Lung (tissue), 17 donors: ENCODE measurements at places on chromosomes 6 and 20. TPM values are rescaled to one million over a fixed set of nuclear protein-coding genes. Genes with fewer than 3 reads are reported as not detected.

The RIMS4 gene
- polyA plus RNA-seq: 0.49 TPM

The ZNF337 gene
- 6.8 TPM for polyA plus RNA-seq

GRCh38 chr20:32474967-32475811 is 109.9 kb downstream of the NOL4L start:
- peak; percentile 98 for DNase-seq
- peak overlapping the region; percentile 91 for H3K27ac ChIP-seq
- H3K4me3 ChIP-seq: no peak overlapping the region

DNA sequence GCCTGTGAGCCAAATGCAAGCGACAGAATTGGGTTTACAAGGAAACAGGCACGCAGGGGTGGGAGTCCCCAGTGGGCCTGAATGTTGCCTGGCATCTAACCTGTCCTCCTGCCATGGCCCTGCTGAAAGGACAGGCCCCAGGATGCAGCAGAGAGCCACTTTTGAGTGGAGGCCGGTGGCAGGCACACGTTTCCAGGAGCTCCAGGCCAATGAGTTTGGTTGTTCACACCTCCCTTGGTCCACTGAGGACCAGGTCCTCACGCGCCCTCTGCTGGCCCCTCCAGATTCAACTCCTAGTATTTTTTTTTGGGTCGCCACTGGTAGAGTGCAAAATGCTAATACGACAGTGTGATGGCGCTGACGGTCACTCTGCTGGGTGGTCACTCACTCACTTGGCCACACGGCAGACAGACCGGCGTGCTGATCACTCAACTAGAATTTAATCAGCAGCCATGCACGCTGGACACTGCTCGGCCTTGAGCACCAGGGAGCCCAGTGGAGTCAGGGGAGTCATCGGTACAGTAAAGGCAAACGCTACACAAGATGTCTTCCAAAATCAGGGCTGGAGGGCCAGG is 81.7 kb upstream of the NFATC2 start:
- no peaks in the 10 kb centered on the region for H3K27me3 ChIP-seq
- peak; percentile 68 for DNase-seq
- peaks cover 7% of the 10 kb centered on the region for H3K36me3 ChIP-seq
- no peak overlapping the region for H3K4me3 ChIP-seq
- no peaks in the 10 kb centered on the region for H3K4me1 ChIP-seq
- H3K27ac ChIP-seq: no peak overlapping the region

DNA sequence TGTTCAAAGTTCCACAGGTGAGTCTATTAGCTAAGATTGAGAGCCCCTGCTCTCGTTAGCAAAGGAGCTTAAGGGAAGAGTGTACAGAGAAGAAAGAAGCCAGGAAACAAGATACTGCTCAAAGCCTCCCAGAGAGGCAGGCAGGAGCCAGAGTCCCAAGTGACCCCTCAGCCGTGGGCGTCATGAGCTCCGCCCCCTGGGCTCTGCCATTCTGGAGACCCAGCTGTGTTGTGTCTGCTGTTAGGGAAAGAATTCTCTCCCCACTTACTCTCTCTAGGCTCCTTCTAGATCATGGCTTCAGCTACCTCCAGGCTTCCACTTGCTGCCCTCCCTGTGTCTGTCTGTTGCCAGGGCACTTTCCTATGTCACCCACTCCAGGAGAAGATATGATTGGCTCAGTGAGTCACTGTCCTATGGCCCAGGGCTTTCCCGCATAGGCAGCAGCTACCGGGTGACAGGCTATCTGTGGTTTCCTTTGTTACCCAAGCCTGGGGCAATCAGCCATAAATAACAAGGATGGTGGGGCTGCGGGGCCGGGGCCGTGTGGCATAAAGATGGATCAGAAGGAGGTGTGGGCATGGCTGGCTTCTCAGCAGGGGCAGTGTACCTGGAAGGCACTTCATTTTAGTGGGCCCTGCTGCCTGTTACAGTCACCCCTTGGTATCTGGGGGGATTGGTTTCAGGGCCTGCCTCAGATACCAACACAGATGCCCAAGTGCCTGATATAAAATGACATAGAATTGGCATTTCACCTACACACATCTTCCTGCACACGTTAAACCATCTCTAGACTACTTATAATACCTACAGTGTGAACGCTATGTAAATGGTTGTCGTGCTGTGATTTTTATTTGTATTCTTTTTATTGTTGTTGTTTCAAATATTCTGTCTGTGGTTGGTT is 118.9 kb downstream of the ARMC2 start:
- DNase-seq: peak; percentile 76
- no peaks in the 10 kb centered on the region for H3K27me3 ChIP-seq
- peaks cover 3% of the 10 kb centered on the region for H3K36me3 ChIP-seq
- no peak overlapping the region for H3K4me3 ChIP-seq

- H3K27me3 ChIP-seq: no peaks in the 10 kb centered on the region
- peaks cover 19% of the 10 kb centered on the region for H3K36me3 ChIP-seq
- no peak overlapping the region for H3K27ac ChIP-seq
- no peak overlapping the region for H3K4me3 ChIP-seq
- DNase-seq: no peak
Observed at GRCh38 chr20:23356203-23356602, 5.6 kb downstream of the NXT1 start.

DNA sequence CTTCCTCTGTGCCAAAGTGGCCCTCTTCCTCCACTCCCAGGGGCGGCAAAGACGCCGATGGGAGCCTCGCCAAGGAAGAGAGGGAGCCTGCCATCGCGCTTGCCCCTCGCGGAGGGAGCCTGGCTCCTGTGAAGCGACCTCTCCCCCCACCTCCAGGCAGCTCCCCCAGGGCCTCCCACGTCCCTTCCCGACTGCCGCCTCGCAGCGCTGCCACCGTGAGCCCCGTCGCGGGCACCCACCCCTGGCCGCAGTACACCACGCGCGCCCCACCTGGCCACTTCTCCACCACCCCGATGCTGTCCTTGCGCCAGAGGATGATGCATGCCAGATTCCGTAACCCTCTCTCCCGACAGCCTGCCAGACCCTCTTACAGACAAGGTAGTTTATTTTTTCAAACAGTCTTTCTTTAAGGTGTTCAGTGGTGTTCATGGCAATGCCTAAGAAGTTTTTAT is 64.9 kb downstream of the FNDC1 start:
- peaks cover 12% of the 10 kb centered on the region for H3K27me3 ChIP-seq
- no peaks in the 10 kb centered on the region for H3K36me3 ChIP-seq
- H3K27ac ChIP-seq: no peak overlapping the region
- DNase-seq: no peak

DNA sequence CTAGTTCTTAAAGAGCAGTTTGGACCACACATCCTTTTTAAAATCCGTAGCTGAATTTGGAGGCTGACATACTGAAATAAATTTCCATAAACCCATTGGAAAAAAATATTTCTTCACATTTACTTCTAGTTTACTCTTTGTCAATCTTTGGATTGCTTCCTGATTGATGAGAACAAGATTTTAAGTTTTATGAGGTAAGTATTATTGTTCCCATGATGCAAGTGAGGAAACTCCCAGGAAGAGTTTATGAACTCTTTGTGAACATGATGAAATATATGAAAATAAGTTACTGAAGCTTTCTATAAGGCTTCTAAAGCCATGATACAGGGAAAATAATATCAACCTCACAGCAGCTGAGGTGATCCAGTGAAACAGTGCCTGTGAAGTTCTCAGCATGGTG is 320.0 kb downstream of the GJA1 start:
- H3K4me3 ChIP-seq: no peak overlapping the region
- no peaks in the 10 kb centered on the region for H3K27me3 ChIP-seq
- no peak for DNase-seq
- no peaks in the 10 kb centered on the region for H3K36me3 ChIP-seq
- no peak overlapping the region for H3K27ac ChIP-seq
- H3K4me1 ChIP-seq: no peaks in the 10 kb centered on the region

- H3K4me1 ChIP-seq: peaks cover 1% of the 10 kb centered on the region
- no peak overlapping the region for H3K4me3 ChIP-seq
- H3K27ac ChIP-seq: peak overlapping the region; percentile 86
- no peaks in the 10 kb centered on the region for H3K36me3 ChIP-seq
- DNase-seq: peak; percentile 57
Observed at GRCh38 chr6:139533573-139534471, 159.4 kb upstream of the CITED2 start.
